Effector CD4-positive, alpha-beta T cell (primary cell): ENCODE measurements at places on chromosomes 3 and 15.

- DNase-seq, result no peak
These were observed 152.5 kb upstream of the P2RY1 start for GRCh38 chr3:152682477-152682876.

DNA sequence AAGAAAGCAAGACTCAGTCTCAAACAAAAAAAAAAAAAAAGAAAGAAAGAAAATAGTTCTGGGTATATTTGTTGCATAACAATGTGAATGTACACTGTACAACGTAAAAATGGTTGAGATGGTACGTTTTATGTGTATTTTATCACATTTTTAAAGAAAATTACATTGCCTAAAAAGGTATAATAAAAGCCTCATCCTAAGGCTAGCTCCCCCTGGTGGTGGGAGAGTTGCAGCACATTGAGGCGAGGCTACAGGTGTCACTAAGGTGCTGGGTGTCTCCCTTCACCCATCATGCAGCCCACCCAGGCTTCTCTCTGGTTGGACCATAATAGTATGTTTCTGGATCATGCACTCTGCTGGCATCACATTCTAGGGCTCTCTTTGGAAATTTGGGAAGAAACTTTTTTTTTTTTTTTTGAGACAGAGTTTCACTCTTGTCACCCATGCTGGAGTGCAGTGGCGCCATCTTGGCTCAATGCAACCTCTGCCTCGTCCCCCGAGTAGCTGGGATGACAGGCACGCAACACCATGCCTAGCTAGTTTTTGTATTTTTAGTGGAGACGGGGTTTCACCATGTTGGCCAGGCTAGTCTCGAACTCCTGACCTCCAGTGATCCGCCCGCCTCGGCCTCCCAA lies 12.4 kb upstream of the RAB11A start:
- DNase-seq, result peak; percentile 84

- no peak for DNase-seq
These were observed 53.2 kb downstream of the TM4SF4 start for GRCh38 chr3:149527531-149528339.

- no peak for DNase-seq
These were observed 13.1 kb downstream of the ANO10 start for GRCh38 chr3:43608751-43609150.

DNA sequence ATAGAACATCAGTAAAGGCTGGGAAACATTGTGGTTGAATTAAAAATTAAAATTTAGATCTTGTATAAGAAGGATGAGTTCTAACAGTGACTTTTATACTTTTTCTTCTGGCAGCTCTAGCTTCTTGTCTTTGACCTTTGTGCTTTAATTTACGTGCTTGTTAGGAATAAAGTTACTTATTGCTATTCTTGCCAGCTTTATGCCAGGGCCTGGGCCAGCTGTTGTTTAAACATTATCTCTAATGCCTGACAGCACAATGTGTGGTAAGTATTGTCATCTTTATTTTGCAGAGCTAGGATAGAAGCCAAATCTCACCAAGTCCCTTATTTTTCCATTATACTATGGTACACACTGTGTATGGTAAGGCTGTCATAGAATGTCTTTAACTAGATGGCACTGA lies 766.7 kb upstream of the GOLIM4 start:
- DNase-seq, result no peak

- no peak for DNase-seq
These were observed 4.3 kb upstream of the MTFMT start for GRCh38 chr15:65033659-65034269.

DNA sequence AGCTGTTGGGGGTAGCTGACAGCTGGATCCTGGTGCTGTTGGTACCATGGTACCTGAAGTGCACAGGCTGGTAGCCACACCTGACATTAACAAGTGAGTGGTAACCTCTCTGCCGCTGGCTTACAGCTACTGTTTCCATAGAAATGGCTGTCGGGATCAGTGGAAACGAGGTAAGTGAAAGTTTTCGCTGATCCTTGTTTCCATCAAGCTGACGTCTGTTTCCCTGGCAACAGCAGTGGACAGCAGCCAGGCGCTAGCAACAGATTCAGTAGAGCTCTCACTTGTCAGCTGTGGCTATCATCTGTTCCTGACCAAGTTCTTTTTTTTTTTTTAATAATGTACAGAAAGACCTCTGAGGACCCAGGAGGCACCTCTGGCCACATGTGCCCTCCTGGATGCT lies 166.2 kb downstream of the CHDH start:
- no peak for DNase-seq

GRCh38 chr3:124784686-124785382 lies 54.6 kb downstream of the UMPS start:
- DNase-seq, result no peak

DNA sequence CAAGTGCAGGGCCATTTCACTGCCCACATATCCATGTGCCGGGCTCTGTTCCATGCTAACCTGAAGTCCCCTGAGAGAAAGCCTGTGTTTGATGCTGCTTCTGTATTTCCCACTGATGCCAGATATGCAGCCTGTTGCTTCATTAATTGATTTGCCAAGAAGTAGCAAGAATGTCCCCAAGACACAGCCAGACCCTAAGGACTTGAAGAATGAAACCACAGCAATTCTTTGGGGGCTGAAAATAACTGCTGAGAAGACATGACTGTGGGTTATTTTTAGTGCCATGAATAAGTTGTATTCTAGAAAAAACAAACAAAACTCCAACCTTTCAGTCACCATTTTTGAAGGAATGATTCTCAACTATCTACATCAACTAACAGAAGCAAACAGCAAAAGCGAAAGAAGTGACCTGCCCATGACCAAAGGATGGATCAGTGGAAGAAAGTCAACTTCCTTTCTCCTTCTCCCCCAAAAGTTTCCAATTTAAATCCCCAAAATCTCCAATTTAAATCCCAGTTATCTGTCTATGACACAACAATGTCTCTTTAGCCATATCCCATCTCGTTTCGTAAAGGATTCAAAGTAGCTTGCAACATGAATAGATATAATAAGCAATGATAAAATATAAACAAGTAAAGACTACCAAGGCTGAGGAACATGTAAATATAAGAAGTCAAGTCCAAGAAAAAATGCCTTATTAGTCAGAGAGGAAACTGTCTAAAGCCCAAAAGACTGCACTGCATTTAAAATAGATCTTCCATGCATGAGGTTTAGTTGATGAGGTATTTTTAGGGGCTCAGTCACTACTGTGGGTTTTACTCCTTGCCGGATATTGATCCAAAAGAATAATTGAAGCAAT lies 226.8 kb downstream of the DTWD1 start:
- DNase-seq, result no peak

GRCh38 chr3:101381809-101382208 lies 61.4 kb upstream of the IMPG2 start:
- no peak for DNase-seq

DNA sequence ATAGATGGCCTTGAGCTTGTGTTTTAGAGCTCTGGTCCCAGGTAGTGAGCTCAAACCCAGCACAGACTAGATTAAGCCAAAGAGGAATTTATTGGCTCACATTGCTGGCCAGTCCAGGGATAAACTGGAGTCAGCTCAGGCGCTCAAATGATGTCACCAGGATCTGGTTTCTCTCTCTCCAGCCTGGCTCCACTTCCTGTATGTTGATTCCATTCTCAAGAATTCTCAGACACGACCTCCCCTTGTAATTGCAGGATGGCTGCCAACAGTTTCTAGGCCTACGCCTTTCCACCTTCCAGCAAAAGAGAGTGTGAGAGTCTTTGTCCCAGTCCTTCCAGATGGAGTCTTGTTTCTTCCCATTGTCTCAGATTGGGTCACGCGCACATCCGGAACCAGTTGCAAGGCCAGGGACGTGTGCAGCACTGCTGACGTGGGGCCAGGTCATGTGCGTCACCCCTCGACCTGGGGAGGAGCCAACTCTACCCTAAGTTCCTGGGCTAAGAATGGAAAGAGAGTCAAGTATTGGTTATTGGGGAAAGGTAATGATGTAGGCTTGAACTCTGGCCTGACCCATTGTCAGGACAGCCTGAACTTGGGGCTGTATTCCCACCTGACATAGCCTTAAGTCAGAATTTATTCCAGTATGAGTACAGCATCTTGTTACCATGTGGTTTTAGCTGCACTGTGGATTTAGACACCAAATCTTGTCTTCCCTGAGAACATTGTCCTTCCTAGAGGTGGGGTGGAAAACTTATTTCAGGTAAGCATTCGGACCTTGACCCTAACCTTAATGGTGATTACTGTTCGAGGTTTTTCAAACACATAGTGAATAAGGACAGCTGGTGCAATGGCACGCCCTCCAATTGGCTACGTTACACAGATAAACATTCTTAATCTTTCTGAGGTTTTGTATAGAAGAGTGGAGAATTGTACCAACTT lies 31.6 kb downstream of the CACNA1D start:
- no peak for DNase-seq

DNA sequence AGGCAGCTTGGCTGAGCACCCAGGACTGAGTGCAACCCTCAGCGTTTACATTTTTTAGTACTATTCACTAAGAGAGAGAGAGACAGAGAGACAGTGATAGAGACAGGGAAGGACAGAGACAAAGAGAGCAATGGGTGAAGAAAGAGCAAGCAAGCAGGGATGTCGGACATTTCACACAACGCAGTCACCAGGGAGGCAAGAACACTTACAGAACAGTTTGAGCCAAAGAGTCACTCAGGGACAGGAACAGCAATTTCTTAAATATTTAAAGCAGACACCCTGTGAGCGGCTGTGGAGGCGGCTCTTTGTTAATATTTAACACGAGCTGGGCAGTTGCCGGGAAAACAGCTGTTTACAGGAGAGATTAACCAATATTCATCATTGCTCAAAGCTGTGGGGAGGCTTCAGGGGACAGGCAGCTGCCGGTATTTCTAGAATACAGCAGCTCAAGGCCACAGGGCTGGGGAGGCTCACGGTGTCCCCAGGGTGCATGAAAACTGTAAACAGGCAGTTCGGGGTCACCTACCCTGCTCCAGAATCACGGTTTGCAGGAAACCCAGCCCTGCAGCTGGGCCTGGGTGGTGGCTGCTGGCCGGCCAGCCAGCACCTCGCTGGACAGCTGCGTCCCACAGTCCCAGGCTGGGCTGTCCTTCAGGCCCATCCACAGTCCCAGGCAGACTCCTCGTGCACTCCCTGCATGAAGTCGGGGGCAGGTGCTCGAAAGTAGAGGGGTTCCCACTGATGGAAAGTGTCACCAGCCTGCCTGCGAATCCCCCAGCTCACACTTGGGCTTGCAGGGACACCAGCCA lies 38.8 kb upstream of the PCSK6 start:
- no peak for DNase-seq

DNA sequence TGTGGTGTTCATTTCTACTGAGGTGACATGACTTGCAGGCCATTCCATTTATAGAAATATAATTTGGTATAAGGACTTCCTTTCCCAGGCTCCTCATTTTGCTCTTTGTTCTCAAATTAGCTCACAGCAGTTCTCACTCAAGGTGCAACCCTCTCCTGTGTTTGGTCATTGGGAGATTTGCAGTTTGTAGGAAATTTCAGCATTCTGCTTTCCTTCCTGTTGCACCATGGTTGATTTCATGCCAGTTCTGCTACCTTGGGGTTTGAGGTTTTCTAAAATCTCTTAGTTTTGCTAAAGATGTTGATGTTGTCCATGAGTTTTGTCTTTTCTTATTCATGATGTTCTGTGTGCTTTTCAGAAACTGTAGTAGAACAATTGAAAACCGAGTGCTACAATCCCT lies 65.7 kb upstream of the PROK2 start:
- no peak for DNase-seq

- no peak for DNase-seq
These were observed 382.0 kb downstream of the ROBO2 start for GRCh38 chr3:77421916-77422315.

GRCh38 chr3:52055537-52056351 lies 627 bp downstream of the DUSP7 start:
- DNase-seq, result peak; percentile 18

- no peak for DNase-seq
These were observed 309.4 kb upstream of the WNT5A start for GRCh38 chr3:55796533-55796932.
